H1 (cell line): ENCODE measurements at places on chromosomes 6 and 20.
A peak's percentile ranks its signal among the peaks of the same experiment; 100 is the strongest.

DNA sequence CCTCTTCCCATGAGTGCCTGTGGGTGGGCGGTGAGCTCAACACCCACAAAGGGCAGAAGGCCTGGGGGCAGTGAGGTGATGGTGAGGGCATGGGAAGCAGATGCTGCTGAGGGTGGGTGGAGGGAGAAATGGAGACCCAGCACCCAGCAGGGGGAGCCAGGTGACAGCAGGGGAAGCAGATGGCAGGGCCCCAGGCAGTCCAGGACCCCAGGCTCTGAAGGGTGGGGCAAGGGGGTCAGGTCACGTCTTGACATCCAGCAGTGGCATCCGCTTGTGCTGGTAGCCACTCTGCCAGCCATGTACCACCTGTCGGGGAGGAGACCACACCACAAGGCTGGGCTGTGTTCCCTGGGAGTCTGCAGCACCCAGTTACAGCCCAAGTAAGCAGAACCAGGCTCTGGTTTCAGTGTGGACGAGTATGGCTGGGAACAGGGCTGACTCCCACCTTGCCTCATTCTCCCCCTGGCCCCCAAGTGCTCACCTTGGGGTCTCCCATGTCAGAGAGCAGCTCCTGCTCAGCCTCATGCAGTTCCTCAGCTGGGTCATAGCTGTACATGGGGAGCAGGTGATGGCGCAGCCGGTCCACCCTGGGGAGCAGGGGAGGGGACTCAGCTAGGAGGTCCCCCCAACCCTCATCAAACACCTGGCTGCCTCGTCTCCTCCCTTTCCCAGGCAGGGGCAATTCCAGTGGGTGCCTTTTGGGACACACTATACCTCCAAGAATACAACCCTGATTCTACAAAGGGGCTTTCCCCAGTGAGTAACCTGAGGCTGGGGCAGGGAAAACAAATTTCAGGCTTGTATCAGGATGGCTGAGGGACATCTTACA lies 2.0 kb downstream of the SMIM29 start:
- peaks cover 15% of the 10 kb centered on the region for H3K4me1 ChIP-seq
- DNase-seq = no peak
- peaks cover 25% of the 10 kb centered on the region for H3K36me3 ChIP-seq
- no peaks in the 10 kb centered on the region; the same call in 1 of the 2 replicates for H3K27me3 ChIP-seq
- no peak overlapping the region for H3K4me3 ChIP-seq

- H3K27ac ChIP-seq = no peak overlapping the region
- H3K4me3 ChIP-seq = no peak overlapping the region
- H3K4me1 ChIP-seq = peaks cover 3% of the 10 kb centered on the region
Observed at GRCh38 chr6:37868447-37868825, 48.9 kb downstream of the ZFAND3 start.

GRCh38 chr6:21438237-21438985 lies 155.1 kb upstream of the SOX4 start:
- no peaks in the 10 kb centered on the region for H3K27me3 ChIP-seq
- no peaks in the 10 kb centered on the region for H3K36me3 ChIP-seq
- no peak overlapping the region for H3K4me3 ChIP-seq

DNA sequence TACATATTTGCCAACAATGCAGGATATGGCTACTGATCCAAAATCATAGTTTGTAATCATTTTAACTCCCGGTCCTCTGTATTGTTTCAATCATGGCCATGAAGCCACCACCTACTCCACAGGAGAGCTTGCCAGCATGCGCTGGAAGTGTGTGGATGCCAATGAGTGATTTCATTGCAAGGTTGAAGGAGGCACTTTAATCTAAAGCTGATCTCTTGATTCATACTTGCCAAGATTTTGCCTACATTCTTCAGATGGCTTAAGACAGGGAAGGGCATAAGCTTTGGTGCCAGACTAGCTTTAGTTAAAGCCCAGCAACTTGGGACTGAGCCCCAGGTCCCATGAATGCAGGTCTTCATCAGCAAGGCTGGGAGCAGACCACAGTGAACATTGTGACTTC lies 58.8 kb downstream of the TPD52L1 start:
- H3K27me3 ChIP-seq = no peaks in the 10 kb centered on the region
- no peaks in the 10 kb centered on the region for H3K4me1 ChIP-seq
- H3K36me3 ChIP-seq = no peaks in the 10 kb centered on the region
- H3K4me3 ChIP-seq = no peak overlapping the region
- no peak overlapping the region for H3K27ac ChIP-seq

- peak; percentile 36 for DNase-seq
- no peaks in the 10 kb centered on the region for H3K27me3 ChIP-seq
- H3K36me3 ChIP-seq = no peaks in the 10 kb centered on the region
- H3K27ac ChIP-seq = no peak overlapping the region
Observed at GRCh38 chr6:168016176-168016620, 18.7 kb downstream of the KIF25 start.

GRCh38 chr6:56766139-56766805 lies 123.6 kb upstream of the DST start:
- H3K4me3 ChIP-seq = no peak overlapping the region
- H3K4me1 ChIP-seq = peaks cover 5% of the 10 kb centered on the region
- no peak for DNase-seq

GRCh38 chr6:107805504-107805903 lies 18.6 kb downstream of the SCML4 start:
- no peak overlapping the region for H3K27ac ChIP-seq
- no peaks in the 10 kb centered on the region for H3K27me3 ChIP-seq
- no peak overlapping the region for H3K4me3 ChIP-seq
- H3K4me1 ChIP-seq = no peaks in the 10 kb centered on the region

- DNase-seq = no peak
- H3K4me3 ChIP-seq = no peak overlapping the region
- H3K27ac ChIP-seq = no peak overlapping the region
- H3K36me3 ChIP-seq = no peaks in the 10 kb centered on the region
- no peaks in the 10 kb centered on the region for H3K27me3 ChIP-seq
Observed at GRCh38 chr6:127877231-127877630, 23.6 kb downstream of the THEMIS start.

DNA sequence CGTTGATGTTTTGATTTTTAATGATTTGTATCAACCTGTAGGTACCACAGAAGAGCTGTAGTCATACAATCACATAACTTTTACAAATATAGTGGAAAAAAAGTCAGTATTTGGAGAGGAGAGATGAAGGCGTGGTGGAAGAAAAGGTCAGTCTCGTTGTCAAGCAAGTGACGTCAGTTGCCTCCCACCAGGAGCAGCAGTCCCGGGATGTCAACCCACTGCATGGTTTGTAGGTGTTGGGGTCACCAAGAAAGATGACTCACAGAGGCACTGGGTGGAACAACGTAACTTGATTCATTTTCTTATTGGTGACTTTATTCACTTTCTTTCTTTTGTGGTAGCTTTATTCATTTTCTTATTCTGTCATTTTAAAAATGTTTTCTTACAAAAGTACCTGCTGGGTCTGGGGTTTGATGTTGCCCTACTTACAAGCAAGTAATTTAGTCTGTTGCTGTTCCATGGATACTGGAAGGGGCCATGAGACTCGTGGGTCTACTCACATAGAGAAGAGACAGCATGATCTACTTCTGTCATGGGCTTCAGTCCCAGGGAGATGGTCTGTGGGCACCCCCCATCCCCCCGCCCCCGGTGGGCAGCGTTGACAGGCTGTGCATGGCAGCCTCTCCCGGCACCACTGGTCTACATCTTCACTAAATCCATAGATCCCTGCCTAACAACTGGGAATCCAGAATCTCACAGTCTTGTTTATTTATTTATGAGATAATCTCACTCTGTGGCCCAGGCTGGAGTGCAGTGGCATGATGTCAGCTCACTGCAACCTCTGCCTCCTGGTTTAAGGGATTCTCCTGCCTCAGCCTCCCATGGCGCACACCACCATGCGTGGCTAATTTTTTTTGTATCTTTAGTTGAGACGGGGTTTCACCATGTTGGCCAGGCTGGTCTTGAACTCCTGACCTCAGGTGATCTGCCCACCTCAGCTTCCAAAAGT lies 36.4 kb upstream of the SYNJ2 start:
- H3K4me3 ChIP-seq = no peak overlapping the region
- no peaks in the 10 kb centered on the region for H3K4me1 ChIP-seq
- no peak for DNase-seq
- H3K27me3 ChIP-seq = no peaks in the 10 kb centered on the region

DNA sequence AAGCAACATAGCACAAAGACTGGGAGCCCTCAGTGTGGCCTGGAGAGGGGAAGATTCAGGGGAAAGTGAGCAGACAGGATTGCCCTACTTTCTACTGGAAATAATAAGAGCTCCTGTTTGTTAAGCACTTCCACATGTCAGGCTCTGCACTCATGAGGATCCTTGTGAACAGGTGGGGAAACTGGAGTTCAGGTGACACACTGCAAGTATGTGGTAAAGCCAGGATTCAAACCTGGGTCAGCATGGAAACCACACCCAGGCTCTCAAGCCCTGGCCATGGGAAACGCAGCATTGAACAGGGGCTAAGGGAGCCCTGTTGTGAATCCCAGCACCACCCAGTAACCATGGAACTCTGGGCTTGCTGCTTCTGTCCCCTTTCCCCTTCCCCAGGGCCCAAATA lies 42.8 kb upstream of the ID1 start:
- peaks cover 43% of the 10 kb centered on the region for H3K36me3 ChIP-seq
- no peaks in the 10 kb centered on the region for H3K27me3 ChIP-seq
- H3K27ac ChIP-seq = no peak overlapping the region
- H3K4me3 ChIP-seq = no peak overlapping the region
- DNase-seq = no peak
- H3K4me1 ChIP-seq = peaks cover 22% of the 10 kb centered on the region

DNA sequence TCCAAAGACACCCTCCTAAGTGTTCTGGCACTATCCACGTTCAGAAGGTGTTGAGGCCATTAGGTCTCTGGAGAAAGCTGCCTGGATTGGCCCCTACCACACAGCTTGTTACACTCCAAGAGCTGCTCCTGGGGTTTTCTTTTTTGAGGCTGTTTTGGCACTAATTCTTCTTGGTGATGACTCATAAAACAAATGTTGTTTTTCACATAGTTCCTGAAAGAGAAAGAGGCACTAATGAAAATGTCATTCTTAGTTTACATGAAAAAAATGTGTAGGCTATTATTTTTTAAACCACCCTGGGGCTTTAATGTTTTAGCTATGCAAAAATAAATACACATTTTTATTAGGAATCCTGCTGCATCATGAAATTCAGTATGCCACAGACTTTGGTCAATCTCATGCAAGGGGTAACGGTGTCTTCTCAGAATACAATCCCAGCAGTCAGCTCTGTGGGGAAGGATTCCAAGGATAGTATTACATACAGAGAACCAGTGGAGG lies 38.1 kb downstream of the TBPL1 start:
- H3K36me3 ChIP-seq = no peaks in the 10 kb centered on the region
- H3K4me1 ChIP-seq = peaks cover 2% of the 10 kb centered on the region; the same call in 1 of the 2 replicates
- H3K4me3 ChIP-seq = no peak overlapping the region
- no peak overlapping the region for H3K27ac ChIP-seq
- DNase-seq = no peak

DNA sequence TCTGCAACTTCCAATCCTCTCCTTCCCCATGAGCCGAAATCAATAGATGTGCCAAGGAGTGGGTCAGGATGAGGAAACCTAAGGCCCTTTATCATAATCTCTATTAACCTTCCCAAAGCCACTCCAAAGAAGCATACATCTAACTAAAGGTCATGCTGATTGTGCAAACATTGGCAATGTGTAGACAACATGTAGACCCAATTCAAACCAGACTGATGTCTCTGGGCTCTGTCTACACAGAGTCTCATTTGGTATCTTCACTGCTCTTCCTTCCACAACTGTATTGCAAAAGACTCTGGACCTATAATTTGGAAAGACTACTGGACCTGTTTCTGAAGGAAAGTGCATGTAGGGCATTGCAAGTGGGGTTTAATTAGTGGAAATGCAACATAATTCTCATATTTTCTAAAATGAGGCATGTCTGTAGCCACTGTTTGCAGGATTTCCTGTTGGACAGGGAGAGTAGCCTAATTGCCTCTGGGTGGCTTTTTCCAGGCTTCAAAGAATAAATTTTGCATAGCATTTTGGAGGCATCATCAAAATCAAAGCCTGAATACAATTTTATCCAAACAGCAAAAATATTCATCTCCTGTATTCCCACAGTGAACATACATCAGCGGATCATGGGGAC lies 35.0 kb upstream of the MLIP start:
- no peak overlapping the region for H3K27ac ChIP-seq
- peaks cover 7% of the 10 kb centered on the region; the same call in 1 of the 2 replicates for H3K4me1 ChIP-seq
- H3K27me3 ChIP-seq = no peaks in the 10 kb centered on the region
- H3K36me3 ChIP-seq = no peaks in the 10 kb centered on the region
- no peak for DNase-seq

DNA sequence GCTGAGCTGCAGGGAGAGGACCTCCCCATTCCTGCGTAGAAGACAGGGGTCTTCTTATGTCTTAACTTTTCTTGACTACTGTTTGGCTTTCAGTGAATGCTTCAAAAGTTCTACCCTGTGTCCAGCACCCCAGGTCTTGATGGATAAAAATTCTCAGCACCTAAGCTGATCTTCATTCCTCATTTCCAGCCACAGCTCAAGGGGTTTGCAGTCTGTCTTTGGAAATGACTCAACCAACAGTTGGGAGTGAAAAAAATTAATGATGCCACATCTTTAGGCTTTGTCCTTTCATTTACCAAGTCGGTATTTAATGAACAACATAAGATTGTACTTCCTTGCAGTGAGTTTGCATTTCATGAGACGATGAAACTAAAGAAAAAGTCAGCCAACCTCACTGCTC lies 40.3 kb downstream of the PRDM1 start:
- H3K4me3 ChIP-seq = no peak overlapping the region
- no peaks in the 10 kb centered on the region for H3K36me3 ChIP-seq
- H3K27ac ChIP-seq = no peak overlapping the region
- H3K27me3 ChIP-seq = no peaks in the 10 kb centered on the region

GRCh38 chr6:74550821-74551220 lies 655.0 kb downstream of the COL12A1 start:
- H3K4me1 ChIP-seq = no peaks in the 10 kb centered on the region
- H3K27me3 ChIP-seq = no peaks in the 10 kb centered on the region
- H3K4me3 ChIP-seq = no peak overlapping the region
- no peak for DNase-seq
- no peak overlapping the region for H3K27ac ChIP-seq

DNA sequence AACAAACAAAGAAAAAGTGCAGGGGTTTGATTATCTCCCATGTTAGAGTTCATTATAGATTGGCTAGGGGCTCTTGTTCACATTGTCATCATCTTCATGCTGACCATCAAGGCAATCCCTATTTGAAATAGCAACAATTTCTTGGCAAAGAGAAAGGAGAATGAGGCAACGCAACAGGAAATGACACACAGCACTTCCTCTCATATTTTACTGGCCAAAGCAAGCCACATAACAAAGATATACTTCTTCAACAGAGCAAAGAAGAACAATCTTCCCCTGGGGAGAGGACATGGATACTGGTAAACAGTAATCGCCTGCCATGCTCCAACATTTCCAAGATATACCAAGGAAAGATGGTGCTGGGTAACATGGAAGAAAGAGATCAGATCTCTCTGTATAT lies 29.8 kb downstream of the EPM2A start:
- H3K27me3 ChIP-seq = no peaks in the 10 kb centered on the region
- H3K36me3 ChIP-seq = peaks cover 5% of the 10 kb centered on the region
- DNase-seq = no peak
- H3K4me1 ChIP-seq = no peaks in the 10 kb centered on the region
